Posterior vena cava (tissue), 2 donors: ENCODE measurements at places on chromosomes 13 and 19. TPM values are rescaled to one million over a fixed set of nuclear protein-coding genes. Genes with fewer than 3 reads are reported as not detected.

CACNG7 gene
- total RNA-seq = not detected

ZNF726 gene
- total RNA-seq = 0.81 TPM

MCEMP1 gene
- total RNA-seq = 3.0 TPM

UCHL3 gene
- 29.2 TPM for total RNA-seq

ZNF135 gene
- 5.5 TPM for total RNA-seq

SPTBN4 gene
- total RNA-seq = 2.7 TPM

TMEM86B gene
- total RNA-seq = 1.7 TPM

- no peak for DNase-seq
These were observed 89.7 kb downstream of the STARD13 start for GRCh38 chr13:33195693-33196464.

DNA sequence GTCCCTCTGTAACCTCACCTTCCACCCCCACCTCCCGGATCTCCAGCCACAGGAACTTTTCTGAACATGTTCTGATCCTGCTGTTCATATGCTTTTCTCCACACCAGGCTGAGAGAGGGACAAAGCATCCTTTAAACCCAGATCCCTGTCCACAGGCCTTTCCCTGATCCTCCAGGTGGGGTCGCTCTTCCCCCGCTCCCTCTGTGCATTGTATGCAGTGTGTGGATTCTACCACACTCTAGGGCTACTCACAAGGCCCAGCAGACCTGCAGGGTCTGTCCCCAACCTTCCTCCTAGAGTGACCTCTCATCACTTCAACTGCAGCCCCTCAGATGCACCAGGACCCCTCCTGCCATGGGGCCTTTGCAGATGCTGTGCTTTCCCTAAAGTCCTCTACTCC, 1200.6 kb downstream of the UQCRFS1 start:
- DNase-seq = no peak

- DNase-seq = no peak
These were observed 48.2 kb upstream of the GPR183 start for GRCh38 chr13:99355267-99356011.

GRCh38 chr19:46678110-46678732, 17.2 kb upstream of the DACT3 start:
- no peak for DNase-seq

- DNase-seq = no peak
These were observed 7.0 kb downstream of the SLC1A6 start for GRCh38 chr19:14972676-14973075.

DNA sequence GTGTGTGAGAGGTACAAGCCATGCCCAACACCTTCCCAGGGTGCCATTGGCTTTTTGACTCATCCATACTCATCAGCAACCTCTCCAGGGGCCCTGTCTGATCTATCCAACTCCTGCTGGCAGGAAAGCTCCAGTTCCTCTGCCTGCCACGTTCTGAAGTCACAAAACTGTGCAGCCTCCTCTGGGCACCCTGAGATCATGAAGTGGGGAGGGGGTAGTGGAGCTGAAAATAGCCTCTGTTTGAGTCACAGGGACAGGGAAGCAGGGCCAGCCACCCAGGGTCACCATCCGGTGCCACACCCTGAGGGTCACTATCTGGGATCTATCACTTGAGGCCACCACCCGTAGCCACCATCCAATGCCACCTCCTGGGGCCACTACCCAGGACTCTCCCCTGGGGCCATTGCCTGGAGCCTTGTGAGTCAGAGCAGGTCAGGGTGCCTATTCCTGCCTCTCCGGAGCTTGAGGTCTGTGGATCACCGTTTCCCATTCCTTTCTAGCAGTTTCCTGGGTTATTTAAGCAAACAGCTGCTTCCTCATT, 172.1 kb downstream of the NUFIP1 start:
- no peak for DNase-seq

GRCh38 chr13:36606060-36606459, 67.8 kb upstream of the SERTM1 start:
- no peak for DNase-seq

DNA sequence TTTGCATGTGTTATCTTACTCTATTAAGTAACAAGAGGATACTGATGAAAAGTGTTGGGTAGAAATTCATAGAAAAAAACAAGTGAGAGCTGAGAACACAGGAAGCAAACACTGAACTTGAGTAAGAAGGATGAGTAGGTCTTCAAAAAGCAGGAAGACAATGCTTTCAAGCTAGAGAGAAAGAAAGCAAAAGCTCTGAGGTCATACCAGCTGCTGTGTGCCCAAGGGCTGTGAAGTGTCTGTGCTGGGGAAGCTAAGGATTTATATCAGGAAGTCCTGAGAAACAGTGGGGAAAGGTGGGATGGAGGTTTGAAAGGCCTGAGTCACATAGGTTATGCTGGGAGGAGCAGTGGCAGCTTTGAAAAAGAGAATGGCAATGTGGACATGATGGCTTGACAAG, 145.5 kb upstream of the MAB21L1 start:
- no peak for DNase-seq

DNA sequence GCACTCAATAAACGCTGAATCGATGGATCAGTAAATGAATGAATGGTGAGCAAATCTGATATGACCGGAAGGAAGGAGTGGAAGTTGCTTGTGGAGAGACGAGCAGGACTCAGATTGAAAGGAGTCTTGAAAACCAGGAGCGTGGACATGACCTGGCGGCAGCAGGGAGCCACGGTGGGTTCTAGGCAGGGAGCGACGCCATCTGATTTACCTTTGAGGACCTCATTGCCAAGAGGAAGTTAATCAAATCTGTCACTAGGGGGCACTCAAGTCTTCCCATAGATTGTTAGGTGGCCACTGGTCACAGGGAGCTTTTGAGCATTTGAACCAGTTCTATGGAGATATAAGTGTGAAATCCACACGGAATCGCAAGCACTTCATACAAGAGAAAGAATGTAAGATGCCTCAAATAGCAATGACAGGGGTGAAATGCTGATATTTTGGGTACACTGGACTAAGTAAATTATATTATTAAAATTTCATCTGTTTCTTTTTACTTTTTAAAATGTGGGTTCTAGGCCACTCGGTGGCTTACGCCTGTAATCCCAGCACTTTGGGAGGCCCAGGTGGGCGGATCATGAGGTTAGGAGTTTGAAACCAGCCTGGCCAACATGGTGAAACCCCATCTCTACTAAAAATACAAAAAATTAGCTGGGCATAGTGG, 9.2 kb upstream of the FBN3 start:
- no peak for DNase-seq

- DNase-seq = no peak
These were observed 5.7 kb upstream of the FPR3 start for GRCh38 chr19:51789061-51789795.
